IMR-90 (cell line): ENCODE measurements at places on chromosomes 5 and 9. TPM values are rescaled to one million over a fixed set of nuclear protein-coding genes. Genes with fewer than 3 reads are reported as not detected.
A peak's percentile ranks its signal among the peaks of the same experiment; 100 is the strongest.

GRCh38 chr9:18255747-18256146, 218.2 kb upstream of the ADAMTSL1 start:
- no peak overlapping the region for H3K27ac ChIP-seq
- no peak overlapping the region for H3K4me3 ChIP-seq
- no peak for DNase-seq
- H3K36me3 ChIP-seq: no peaks in the 10 kb centered on the region
- H3K27me3 ChIP-seq: no peaks in the 10 kb centered on the region

- H3K27me3 ChIP-seq: no peaks in the 10 kb centered on the region
- no peak overlapping the region for H3K27ac ChIP-seq
- no peak for DNase-seq
- H3K4me3 ChIP-seq: no peak overlapping the region
- no peaks in the 10 kb centered on the region for H3K4me1 ChIP-seq
These were observed 42.3 kb upstream of the DAPK1 start for GRCh38 chr9:87455407-87455806.

- no peak overlapping the region for H3K4me3 ChIP-seq
- DNase-seq: peak; percentile 34
- H3K36me3 ChIP-seq: peaks cover 8% of the 10 kb centered on the region
- H3K27ac ChIP-seq: peak overlapping the region; percentile 8; the same call in 1 of the 2 replicates
These were observed 43.7 kb downstream of the LURAP1L start for GRCh38 chr9:12818431-12819000.

DNA sequence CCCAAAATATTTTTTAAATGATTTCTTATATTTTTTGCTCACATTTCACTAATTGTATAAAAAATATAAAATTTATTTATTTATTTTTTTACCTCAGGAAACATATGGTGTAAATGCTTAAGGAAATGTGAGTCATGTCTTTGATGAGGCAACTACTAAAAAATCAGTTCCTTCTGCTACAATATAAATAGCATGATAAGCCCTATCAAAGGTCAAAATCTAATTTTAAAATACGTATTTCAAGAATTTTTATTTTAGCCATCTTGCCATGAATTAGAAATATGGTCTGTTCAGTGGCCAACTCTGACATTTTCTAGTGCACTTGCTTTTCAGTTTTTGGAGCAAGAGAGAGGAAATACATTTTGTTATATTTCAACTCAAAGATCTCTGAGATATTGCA, 50.5 kb downstream of the PDE4D start:
- no peaks in the 10 kb centered on the region for H3K36me3 ChIP-seq
- peaks cover 2% of the 10 kb centered on the region; the same call in 1 of the 2 replicates for H3K4me1 ChIP-seq
- no peak overlapping the region for H3K27ac ChIP-seq
- H3K27me3 ChIP-seq: no peaks in the 10 kb centered on the region
- DNase-seq: peak; percentile 59
- H3K4me3 ChIP-seq: no peak overlapping the region

GRCh38 chr9:17665450-17665849, 86.6 kb downstream of the SH3GL2 start:
- H3K36me3 ChIP-seq: no peaks in the 10 kb centered on the region
- H3K4me3 ChIP-seq: no peak overlapping the region
- DNase-seq: no peak
- no peak overlapping the region for H3K27ac ChIP-seq
- no peaks in the 10 kb centered on the region for H3K27me3 ChIP-seq

DNA sequence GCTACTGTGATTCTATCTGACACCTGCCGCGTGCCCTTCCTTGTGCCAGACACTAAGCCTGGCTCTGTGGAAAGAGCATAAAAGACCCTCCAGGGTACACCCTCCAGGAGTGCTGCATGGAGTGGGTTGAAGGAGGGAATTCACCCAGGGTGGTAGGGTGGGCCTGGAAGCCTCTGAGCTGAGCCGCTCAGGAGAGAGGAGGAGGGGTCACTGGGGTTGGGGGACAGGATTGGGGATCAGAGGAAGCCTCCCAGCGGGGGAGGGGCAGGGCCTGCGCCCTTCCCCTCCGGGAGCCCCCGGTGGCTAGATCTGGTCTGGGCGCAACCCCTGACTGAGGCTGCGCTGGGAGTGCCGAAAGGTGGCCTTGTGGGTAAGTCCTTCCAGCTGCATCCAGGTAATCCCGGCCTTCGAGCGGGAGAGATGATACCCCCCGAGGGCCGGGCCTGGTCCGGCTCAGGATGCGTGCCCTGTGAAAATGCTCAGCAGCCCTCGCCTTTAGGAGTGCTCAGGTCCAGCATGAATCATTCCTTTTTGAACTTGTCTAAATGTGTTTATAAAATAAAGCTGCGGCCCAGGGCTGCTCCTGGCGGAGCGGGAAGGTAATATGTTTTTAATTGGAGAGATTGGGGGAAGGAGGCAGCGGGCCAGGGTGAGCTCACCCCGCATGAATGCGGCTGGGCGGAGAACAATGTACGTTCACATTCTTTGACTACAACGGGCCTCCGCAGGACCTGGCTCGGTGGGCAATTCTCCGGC, 118.1 kb upstream of the SMIM23 start:
- peaks cover 6% of the 10 kb centered on the region for H3K27me3 ChIP-seq
- no peak overlapping the region for H3K4me3 ChIP-seq
- 0 out of 2 replicates have a peak, but pooled peaks cover 2% of the 10 kb centered on the region for H3K4me1 ChIP-seq
- H3K36me3 ChIP-seq: no peaks in the 10 kb centered on the region
- peak; percentile 72 for DNase-seq

GRCh38 chr9:115292584-115293279, 174.8 kb upstream of the TNC start:
- H3K4me3 ChIP-seq: no peak overlapping the region
- peaks cover 6% of the 10 kb centered on the region for H3K4me1 ChIP-seq
- no peaks in the 10 kb centered on the region for H3K36me3 ChIP-seq
- no peak overlapping the region for H3K27ac ChIP-seq
- H3K27me3 ChIP-seq: no peaks in the 10 kb centered on the region

DNA sequence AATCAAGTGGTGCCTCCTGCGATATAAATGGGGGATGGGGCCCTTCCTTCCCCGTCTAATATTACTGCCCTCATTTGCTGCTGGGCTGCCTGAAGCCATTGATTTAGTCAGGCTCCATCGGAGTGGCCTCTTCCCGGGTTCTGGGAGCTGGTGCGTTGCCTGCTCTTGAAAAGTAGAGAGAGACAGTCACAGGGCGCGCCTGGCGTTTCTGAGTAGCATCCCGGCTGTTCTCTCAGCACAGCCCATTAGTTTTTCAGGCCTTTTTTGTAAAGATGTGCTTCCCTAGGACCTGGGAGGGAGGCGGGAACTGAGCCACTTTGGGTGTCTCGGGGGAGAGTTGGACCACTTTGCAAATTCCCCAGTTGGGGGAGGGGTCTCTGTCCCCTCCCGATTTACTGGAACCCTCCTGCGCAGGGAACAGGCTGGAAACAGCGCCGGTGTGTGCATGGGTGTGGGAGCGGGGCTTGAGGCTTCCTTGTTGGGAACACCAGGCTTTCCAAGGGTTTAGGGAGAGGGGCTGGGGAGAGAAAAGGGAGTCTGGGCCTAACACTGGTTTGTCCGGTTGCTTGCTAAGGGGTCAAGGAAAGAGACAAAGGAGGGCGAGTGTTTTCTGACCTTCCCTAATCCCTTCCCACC, 4.7 kb downstream of the PRDM6 start:
- peaks cover 48% of the 10 kb centered on the region for H3K27me3 ChIP-seq
- no peaks in the 10 kb centered on the region for H3K36me3 ChIP-seq
- H3K4me3 ChIP-seq: no peak overlapping the region; the same call in 1 of the 2 replicates
- peak overlapping the region; percentile 29; the same call in 1 of the 2 replicates for H3K27ac ChIP-seq
- DNase-seq: peak; percentile 30

DNA sequence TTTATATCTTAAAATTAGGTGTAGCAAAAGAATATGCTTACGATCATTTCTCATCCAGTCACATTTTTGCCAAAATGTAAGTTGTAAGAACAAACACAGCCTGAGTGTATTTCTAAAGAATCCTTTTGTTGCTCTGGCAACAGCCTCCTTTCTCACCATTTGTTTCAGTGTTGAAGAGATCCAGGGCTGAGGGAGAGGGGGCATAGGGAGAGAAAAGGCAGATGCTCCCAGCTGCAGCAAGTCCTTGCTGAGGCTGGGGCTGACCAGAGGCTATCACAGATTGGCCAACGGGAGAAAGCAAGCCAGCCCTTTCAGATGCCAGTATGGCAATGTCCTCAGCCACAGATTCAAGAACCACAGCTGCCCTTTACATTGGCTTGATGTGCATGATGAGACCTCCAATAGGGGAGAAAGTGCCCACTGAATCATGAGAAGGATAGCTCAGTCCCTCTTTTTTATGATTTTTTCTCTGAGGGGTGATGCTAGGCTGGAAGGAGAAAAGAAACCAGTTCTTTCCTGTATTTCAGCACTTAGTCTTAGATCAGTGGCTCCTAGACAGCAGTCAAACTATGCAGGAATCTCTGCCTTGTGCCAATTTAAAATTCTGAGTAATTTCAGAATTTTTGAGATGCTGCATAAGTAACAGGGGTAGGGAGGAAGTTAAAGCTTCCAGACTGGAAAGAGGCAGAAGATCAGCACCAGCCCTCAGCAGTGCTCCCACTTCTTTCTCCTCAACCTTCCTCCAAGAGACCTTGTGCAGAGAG, 142.1 kb downstream of the LHFPL2 start:
- no peak overlapping the region for H3K4me3 ChIP-seq
- H3K36me3 ChIP-seq: peaks cover 3% of the 10 kb centered on the region; the same call in 1 of the 2 replicates
- peak overlapping the region; percentile 4; the same call in 1 of the 2 replicates for H3K27ac ChIP-seq
- H3K27me3 ChIP-seq: no peaks in the 10 kb centered on the region
- DNase-seq: peak; percentile 39

DNA sequence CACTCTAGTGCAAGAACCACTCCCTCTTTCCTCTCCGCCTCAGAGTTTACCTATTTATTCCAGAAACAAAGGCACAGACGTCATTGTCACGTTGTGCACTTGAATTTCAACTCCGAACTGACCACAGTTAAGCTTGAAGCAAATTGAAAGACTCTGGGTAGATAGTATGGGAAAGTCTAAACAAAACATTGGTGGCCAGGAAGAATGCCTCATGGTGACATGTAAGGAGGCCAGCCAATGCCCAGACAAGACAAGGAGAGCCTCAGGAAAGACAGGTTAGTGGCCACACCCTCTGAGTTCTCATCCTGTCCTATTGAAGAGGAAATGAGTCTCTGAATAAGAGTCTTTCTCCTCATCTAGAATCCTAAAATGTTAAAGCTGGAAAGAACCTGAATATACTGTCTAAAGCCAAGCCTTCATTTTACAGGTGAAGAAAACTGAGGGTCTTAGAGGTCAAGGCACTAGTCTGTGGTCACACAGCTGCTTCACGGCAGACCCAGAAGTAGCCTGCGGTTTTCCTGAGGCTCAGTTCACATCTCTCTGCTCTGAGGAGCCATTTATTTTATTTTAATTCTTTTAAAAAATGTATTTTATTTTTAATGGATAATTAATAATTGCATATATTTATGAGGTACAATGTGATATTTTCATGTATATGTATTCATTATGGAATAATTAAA, 30.2 kb downstream of the ZFAND5 start:
- no peaks in the 10 kb centered on the region for H3K4me1 ChIP-seq
- DNase-seq: no peak
- H3K27me3 ChIP-seq: peaks cover 5% of the 10 kb centered on the region
- H3K27ac ChIP-seq: no peak overlapping the region
- H3K4me3 ChIP-seq: no peak overlapping the region

GRCh38 chr5:138760448-138761110, 7.4 kb downstream of the CTNNA1 start:
- DNase-seq: peak; percentile 29
- H3K4me3 ChIP-seq: no peak overlapping the region
- no peak overlapping the region for H3K27ac ChIP-seq
- H3K36me3 ChIP-seq: peaks cover 22% of the 10 kb centered on the region

- H3K27ac ChIP-seq: no peak overlapping the region
- no peaks in the 10 kb centered on the region for H3K27me3 ChIP-seq
- H3K4me3 ChIP-seq: no peak overlapping the region
- DNase-seq: no peak
These were observed 2.4 kb downstream of the TTC39B start for GRCh38 chr9:15304632-15305031.

DNA sequence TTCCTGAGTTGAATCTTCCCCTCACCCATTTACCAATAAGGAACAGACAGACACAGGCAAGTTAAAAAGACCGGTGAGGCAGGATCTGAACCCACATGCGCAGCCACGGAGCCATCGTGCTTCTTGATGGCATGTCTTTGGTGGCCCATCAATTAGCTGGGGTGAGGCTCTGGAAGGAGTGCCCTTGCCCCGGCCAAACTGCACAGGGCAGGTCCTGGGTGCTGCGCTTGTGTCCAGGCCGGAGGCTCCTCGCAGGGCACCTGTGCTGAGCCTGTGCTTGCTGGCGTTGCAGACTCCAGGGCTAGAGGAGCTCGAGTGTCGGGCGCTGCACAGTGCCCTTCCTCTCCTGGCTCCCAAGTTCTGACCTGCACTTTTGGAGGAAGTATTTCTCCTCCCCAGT, 66.4 kb downstream of the PSMB7 start:
- no peaks in the 10 kb centered on the region for H3K27me3 ChIP-seq
- DNase-seq: no peak
- H3K4me1 ChIP-seq: peaks cover 5% of the 10 kb centered on the region

DNA sequence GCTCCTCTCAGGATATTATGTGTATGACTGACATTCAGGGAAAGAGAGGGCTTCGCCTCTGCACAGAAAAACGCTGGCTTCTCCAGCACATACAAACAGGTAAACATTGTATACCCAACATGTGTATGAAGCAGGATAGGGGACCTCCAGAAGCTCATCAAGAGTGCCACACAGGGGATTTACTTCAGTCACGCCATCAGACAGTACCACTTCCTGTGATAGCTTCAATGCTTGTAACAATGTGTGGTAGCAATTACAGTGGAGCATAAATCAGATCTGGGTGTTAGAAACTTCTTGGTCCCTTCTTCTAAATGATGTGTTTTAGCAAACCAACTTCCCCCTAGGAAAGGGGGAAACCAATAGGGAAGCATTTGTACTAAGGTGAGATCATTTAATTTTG, 160.8 kb downstream of the TSSK1B start:
- DNase-seq: no peak
- no peak overlapping the region for H3K4me3 ChIP-seq
- H3K27ac ChIP-seq: no peak overlapping the region
- no peaks in the 10 kb centered on the region for H3K36me3 ChIP-seq
- H3K4me1 ChIP-seq: peaks cover 9% of the 10 kb centered on the region
- no peaks in the 10 kb centered on the region for H3K27me3 ChIP-seq

DNA sequence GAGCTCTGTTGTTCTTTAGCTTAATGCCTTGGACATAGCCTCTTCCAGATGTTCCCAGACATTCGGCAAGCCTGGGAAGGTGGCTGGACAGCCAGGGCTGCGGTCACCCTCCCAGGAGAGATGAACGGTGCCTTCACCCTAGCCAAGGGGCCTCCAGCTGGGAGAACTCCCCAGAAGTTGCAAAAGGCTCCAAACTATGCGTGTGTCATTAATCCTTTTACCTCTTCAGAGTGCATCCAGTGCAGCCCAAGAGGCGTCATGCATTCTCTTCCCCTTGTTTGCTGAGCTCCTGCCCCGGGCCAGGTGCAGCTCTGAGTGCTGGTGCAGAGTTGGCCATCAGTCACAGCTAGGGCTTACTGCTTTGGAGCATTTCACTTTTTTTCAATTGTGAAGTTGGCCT, 22.8 kb downstream of the HMCN2 start:
- H3K4me1 ChIP-seq: peaks cover 3% of the 10 kb centered on the region; the same call in 1 of the 2 replicates
- no peak for DNase-seq
- H3K4me3 ChIP-seq: no peak overlapping the region

CDO1 gene
- 3.3 and 8.6 TPM in 2 replicates for total RNA-seq

BAAT gene
- under 0.01 TPM in 1 of 2 replicates, not detected in the other for total RNA-seq

PCA3 gene
- total RNA-seq: not detected in 2 replicates

RGMB gene
- 74.4 and 83.0 TPM in 2 replicates for total RNA-seq

GLRX gene
- 142 and 145 TPM in 2 replicates for total RNA-seq

CYFIP2 gene
- 11.7 and 13.4 TPM in 2 replicates for total RNA-seq

DPP7 gene
- 14.2 and 14.9 TPM in 2 replicates for total RNA-seq
